ENCODE measurements at places on chromosomes 2 and 18.

- DNase-seq, result no peak
Observed at GRCh38 chr2:197181491-197181890, 129.1 kb downstream of the ANKRD44 start.

DNA sequence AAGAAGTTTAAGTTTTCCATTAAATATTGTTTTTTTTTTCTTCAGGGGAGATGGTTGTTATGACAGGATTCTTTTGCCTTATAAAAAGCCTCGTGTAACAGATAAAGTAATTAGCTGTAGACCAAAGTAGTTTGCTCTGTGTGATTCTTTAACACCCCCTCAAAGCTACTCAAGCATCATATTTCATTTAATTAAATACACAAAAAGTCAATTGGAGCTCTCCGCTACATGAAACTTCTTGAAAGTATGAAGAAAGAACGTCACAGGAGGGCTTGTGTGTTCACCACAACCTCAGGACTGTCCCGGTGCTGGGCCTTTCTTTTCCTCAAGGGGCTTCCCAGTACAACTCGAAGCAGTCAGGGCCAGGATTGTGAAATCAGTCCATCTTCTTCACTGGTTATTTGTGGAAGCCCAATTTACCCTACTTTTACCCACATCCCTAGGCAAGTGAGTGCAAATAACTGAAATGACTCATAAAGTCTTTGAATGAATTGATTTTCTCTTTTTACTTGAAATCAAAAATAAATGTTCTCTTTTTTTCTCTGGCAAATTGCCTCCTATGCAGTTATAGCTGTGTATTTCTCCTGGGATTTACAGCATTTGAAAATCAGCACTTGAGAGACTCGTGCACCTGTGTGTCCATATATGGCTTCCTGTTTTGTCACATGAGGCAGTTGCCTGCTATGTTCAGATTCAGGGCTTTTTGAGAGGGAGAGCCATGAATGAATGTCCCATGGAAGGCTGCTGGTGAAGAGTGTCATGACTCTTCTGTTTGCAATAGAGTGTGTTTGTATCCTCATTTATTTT, 48.6 kb downstream of the LINC00305 start:
- no peak for DNase-seq

DNA sequence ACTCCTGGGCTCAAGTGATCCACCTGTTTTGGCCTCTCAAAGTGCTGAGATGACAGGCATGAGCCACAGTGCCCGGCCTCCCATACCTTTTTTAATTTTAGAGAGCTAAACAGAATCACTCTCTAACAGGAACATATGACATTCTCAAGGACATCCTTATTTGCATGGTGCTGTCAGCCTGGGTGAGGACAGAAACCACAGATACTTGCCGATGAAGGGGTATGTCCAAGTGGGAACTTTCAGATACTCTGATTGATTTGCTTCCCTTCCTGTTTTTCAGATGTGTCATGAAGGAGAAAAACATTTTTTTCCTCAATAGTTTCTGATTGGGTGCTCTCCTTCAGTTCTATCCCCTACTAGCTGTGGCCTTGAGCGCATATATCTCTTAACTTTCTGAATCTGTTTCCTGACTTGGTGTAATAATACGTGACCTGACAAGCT, 49.6 kb downstream of the MYO3B start:
- DNase-seq, result no peak

DNA sequence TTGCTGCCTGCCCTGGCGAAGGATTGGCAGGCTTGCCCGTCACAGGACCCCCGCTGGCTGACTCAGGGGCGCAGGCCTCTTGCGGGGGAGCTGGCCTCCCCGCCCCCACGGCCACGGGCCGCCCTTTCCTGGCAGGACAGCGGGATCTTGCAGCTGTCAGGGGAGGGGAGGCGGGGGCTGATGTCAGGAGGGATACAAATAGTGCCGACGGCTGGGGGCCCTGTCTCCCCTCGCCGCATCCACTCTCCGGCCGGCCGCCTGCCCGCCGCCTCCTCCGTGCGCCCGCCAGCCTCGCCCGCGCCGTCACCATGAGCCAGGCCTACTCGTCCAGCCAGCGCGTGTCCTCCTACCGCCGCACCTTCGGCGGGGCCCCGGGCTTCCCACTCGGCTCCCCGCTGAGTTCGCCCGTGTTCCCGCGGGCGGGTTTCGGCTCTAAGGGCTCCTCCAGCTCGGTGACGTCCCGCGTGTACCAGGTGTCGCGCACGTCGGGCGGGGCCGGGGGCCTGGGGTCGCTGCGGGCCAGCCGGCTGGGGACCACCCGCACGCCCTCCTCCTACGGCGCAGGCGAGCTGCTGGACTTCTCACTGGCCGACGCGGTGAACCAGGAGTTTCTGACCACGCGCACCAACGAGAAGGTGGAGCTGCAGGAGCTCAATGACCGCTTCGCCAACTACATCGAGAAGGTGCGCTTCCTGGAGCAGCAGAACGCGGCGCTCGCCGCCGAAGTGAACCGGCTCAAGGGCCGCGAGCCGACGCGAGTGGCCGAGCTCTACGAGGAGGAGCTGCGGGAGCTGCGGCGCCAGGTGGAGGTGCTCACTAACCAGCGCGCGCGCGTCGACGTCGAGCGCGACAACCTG, at the start of gene DES:
DES (plus strand) TSS at position 223 of the 857 bp plus-strand sequence; CDS start at position 309, 86 bp downstream.
- DNase-seq, result no peak

DNA sequence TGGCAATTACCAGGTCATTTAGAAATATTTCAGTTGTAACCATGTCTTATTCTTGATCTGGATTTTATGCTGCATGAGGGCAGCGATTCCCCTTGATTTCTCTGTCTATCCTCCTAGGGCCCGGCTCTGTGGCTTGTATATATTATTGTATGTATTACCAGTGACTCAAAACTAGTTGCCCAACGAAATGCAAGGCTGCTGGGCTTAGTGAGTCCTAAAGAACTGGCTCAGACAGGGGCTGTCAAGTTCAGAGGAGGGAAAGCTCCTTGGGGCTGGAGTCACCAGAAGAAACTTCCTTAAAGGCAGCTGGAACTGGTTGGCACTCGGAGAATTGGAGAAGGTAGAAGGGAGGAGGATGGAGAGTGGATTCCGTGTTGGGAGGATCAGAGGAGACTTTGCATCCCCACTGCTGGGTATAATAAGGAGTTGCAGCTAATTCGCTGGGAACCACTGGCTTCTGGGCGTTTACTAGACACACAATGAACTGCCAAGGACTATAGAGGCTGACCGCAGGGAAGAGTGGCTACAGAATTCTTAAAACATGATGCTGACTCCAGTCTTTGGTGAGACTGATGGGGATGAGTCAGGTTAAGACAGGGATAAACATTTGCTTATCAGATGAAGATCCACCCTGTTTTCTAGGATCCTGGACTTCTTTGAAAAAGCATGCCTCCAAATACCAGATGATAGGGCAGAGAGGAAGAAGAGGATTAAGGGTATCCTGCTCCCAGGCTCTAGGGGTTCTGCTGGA, 104.3 kb downstream of the PRKCE start:
- DNase-seq, result no peak

- no peak for DNase-seq
Observed at GRCh38 chr18:72444111-72444797, 99.9 kb downstream of the CBLN2 start.

DNA sequence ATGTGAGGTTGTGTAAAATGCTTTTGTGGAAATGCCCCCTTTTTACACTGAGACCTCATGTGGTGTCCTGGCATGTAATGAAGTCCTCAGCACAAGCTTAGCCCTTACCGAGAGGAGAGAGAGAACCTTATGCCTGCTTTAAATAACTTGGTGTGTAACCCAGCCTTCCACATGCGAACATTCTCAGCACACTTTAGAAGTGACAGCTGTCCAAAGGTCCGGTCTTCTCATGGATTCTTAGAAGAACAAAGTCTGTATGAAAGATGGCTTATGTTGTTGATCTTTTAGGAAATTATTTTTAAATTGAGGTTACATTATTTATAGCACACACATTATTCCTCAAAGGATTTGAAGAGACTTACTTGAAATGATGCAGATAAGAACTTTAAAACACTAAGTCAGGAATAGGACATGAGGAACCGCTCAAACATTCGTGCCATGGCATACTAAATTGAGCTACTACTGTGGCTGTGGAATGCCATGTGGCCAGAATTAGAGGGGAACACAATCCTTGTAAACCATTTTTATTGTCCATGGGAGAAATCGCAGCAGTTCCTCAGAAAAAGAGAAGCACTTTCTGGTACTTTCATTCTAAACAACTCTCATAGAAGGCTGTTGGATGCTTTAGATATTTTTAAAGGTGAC, 79.6 kb downstream of the WDSUB1 start:
- DNase-seq, result no peak

DNA sequence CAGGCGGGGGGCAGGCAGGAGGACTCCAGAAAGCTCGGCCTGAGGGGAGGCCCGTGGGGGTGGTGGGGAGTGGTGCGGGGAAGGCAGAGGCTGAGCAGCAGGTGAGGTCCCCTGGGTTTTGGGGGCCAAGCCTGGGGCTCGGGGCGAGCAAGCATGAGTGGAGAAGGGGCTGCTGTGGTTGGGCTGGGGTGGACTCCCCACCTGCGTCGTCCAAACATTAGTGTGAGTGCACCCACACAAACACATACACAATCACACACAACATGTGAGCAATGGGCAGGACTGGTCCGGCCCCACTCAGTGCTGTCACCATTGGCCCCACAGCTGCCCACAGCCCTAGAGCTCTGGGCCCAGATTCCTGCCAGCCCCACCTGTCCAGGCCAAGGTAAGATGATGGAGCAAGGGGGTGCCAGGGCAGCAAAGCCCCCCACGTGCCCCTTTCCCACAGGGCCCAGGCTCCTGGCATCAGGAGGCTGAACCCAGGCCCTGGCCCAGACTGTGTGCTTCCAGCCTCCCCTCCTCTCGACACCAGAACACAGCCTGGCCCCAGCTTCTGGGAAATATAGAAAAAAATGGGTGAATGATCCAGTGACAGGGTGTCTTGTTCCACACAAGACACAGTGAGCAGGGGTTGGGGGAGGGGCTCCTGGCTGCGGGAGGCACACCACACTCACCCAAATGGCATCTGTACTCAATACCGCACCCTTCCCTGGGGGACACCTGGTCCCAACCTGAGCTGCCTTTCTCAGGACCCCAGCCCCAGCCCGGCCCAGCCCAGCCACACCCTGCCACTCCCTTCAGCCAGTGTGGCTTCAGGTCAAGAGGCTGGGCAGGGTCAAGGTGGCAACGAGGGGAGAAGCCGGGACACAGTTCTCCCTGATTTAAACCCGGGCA, 463 bp upstream of the ALPP start:
- no peak for DNase-seq

DNA sequence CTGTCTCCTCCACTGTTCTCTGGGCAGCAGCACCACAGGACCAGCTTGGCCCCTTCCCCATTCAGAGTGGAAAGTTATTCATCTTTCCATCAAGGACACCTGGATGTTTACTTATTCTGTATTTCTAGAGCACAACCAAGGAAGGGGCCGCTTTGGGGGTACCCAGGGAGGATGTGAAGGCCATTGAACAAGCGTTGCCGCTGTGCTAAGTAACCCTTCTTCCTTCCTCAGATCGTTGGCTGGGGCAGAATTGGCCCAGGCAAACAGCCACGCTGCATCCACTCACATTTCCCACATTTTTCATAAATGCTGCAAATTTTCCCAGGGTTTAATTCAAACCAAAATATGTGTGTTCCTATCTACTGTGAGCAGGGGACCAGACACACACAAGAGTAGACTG, 76.2 kb upstream of the NPAS2 start:
- no peak for DNase-seq

DNA sequence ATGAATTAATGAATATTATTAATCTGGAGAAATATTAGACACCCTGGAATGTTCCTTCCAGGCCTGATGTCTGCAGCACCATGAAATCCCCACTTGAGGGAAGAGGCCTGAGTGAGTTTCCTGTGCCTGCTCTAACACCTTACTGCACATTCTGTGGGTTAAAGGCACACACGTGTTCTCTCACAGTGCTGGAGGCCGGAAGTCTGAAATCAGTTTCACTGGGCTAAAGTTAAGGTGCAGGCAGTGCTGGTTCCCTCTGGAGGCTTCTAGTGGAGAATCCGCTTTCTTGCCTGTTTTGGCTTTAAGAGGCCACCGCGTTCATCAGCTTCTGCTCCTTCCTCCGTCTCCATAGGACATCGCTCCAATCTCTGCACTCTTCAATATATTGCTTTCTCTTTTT, 48.7 kb downstream of the ACKR3 start:
- no peak for DNase-seq

DNA sequence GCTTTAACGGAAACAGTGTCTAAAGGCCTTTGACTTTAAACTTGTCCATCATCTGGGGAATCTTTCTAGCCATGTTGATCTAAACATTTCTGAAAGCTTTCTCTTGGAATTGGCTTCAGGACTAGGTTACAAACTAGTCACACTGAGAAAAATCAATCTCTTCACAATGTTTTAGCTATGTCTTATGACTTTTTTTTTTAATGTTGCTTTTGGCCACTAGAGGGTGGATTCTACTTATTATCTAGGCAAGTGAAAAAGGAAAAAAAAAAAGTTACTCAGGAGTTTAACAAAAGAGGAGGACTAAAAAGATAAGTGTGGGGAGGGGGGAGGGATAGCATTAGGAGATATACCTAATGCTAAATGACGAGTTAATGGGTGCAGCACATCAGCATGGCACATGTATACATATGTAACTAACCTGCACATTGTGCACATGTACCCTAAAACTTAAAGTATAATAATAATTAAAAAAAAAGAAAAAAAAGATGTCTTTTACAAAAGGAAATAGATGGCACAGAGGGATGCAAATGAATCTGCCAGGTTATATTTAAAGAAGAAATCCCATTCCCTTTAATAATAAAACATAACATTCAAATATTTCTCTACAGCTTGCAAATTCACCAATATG, 160.4 kb upstream of the PID1 start:
- peak; percentile 76 for DNase-seq

DNA sequence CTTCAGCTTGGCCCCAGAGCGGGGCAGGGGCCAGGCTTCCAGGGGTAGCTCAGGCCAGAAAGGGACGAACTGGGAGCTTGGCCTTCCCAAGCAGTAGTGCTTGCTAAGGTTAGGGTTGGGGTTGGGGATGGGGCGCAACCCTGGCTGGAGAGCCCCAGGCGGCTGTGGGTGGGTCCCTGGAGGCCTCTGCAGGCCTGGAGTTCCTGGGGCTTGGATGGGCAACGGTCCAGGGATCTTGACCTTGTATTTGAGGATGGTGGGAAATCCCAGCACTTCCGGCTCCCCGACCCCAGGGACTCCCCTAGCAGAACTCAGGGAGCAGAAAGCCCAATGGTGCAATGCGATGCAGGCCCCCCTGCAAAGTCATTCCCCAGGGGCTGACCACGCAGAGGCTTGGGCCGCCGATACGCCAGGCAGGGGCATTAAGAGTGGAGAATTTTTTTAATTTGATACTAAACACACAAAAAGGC, 12.6 kb upstream of the MLPH start:
- peak; percentile 24 for DNase-seq

- no peak for DNase-seq
Observed at GRCh38 chr2:236876642-236877041, 209.0 kb upstream of the COPS8 start.

GRCh38 chr2:172712251-172712650, 23.4 kb upstream of the RAPGEF4 start:
- DNase-seq, result no peak

GRCh38 chr2:209986415-209986814, 16.0 kb upstream of the RPE start:
- no peak for DNase-seq

DNA sequence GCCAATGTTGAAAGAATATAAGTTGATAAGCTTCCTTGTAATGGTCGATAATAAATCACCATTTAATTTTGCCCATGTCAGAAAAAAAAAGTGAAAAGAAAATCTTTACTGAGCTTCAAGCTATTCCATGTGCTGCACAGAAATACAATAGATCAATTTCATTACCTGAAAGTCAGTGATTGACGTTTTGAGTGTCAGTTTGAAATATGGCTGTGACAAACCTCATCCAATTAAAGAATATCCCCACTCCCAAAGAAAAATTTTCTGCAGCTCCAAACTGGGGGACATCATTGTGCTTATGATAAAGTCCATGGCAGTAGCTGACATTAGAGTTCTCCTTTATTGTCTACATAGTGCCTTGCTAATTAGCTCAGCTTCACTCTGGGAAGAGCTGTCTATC, 184.8 kb upstream of the RPRM start:
- DNase-seq, result no peak

Data from ACHN (cell line).